ENCODE measurements at places on chromosomes 2 and 18. TPM values are rescaled to one million over a fixed set of nuclear protein-coding genes. Genes with fewer than 3 reads are reported as not detected.

ERLEC1 gene
- 28.7 TPM for total RNA-seq

DNAJC27 gene
- total RNA-seq, result 5.2 TPM

HTR2B gene
- 6.2 TPM for total RNA-seq

KIF1A gene
- 2.7 TPM for total RNA-seq

PARD6G gene
- total RNA-seq, result 0.75 TPM

MYO7B gene
- 271 TPM for total RNA-seq

C2orf78 gene
- total RNA-seq, result not detected

EHD3 gene
- total RNA-seq, result 3.0 TPM

SEC11C gene
- total RNA-seq, result 11.3 TPM

POTEJ gene
- total RNA-seq, result not detected

RHBDD1 gene
- 17.7 TPM for total RNA-seq

ZRANB3 gene
- 0.37 TPM for total RNA-seq

AMER3 gene
- 0.32 TPM for total RNA-seq

ITGB6 gene
- 12.3 TPM for total RNA-seq

MAB21L4 gene
- total RNA-seq, result not detected

ODC1 gene
- 37.0 TPM for total RNA-seq

SERPINB7 gene
- total RNA-seq, result not detected

COL4A3 gene
- total RNA-seq, result not detected

DHRS9 gene
- total RNA-seq, result 189 TPM

TXNL1 gene
- total RNA-seq, result 42.1 TPM

RAD51AP2 gene
- not detected for total RNA-seq

ATP5F1A gene
- total RNA-seq, result 284 TPM

WNT10A gene
- total RNA-seq, result 0.27 TPM

GMPPA gene
- total RNA-seq, result 37.2 TPM

VIT gene
- total RNA-seq, result 2.5 TPM

ABCB11 gene
- total RNA-seq, result 41.8 TPM

KIAA2012 gene
- not detected for total RNA-seq

TUBA3E gene
- total RNA-seq, result not detected

SPP2 gene
- total RNA-seq, result not detected

ARHGAP15 gene
- total RNA-seq, result 20.8 TPM

GULP1 gene
- 25.7 TPM for total RNA-seq

SULT1C4 gene
- total RNA-seq, result 0.79 TPM

NCKAP5 gene
- total RNA-seq, result 1.1 TPM

MAP3K19 gene
- not detected for total RNA-seq

PLA2R1 gene
- total RNA-seq, result 18.2 TPM

CTNNA2 gene
- 1.5 TPM for total RNA-seq

BUB1 gene
- total RNA-seq, result 1.3 TPM

CEP68 gene
- total RNA-seq, result 18.1 TPM

KCNE4 gene
- total RNA-seq, result 0.79 TPM

HOXD4 gene
- total RNA-seq, result 2.2 TPM

TACR1 gene
- 0.20 TPM for total RNA-seq

CRYGC gene
- total RNA-seq, result not detected

APOB gene
- 0.55 TPM for total RNA-seq

HRH4 gene
- not detected for total RNA-seq

TPO gene
- total RNA-seq, result 1.4 TPM

LYG2 gene
- total RNA-seq, result not detected

DYTN gene
- total RNA-seq, result not detected

TXNDC2 gene
- total RNA-seq, result 0.27 TPM

C2orf66 gene
- total RNA-seq, result not detected

GKN1 gene
- not detected for total RNA-seq

FAP gene
- total RNA-seq, result 3.5 TPM

UCN gene
- 0.82 TPM for total RNA-seq

MGAT4A gene
- 29.9 TPM for total RNA-seq

HAAO gene
- total RNA-seq, result not detected

LDLRAD4 gene
- 277 TPM for total RNA-seq

CAVIN2 gene
- total RNA-seq, result 24.0 TPM

VWC2L gene
- not detected for total RNA-seq

ANO7 gene
- total RNA-seq, result 37.2 TPM

IL1RL1 gene
- total RNA-seq, result 18.4 TPM
